Epithelial cell of esophagus (primary cell): ENCODE measurements at places on chromosomes 4 and X.

- DNase-seq, result peak; percentile 40
Observed at GRCh38 chrX:152915541-152916241, 17.8 kb downstream of the ZNF185 start.

DNA sequence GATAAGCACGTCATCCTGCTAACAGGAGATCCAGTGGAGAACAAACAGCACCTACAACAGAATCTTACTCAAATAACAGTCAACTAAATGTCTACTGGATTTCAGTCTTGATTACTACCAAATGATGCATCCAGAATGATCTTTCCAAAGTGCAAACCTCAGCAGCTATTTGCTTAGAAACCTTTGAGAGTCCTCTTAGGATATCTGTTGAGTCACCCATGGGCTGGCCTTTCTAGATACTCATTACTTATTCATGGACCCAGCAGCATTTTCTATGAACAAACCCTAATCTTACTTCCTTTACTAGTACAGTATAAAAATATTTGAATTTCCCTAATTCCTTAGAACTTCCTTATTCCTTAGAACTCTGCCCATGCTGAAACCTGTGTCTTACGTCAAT lies 118.5 kb upstream of the PABPC4L start:
- peak; percentile 72 for DNase-seq

DNA sequence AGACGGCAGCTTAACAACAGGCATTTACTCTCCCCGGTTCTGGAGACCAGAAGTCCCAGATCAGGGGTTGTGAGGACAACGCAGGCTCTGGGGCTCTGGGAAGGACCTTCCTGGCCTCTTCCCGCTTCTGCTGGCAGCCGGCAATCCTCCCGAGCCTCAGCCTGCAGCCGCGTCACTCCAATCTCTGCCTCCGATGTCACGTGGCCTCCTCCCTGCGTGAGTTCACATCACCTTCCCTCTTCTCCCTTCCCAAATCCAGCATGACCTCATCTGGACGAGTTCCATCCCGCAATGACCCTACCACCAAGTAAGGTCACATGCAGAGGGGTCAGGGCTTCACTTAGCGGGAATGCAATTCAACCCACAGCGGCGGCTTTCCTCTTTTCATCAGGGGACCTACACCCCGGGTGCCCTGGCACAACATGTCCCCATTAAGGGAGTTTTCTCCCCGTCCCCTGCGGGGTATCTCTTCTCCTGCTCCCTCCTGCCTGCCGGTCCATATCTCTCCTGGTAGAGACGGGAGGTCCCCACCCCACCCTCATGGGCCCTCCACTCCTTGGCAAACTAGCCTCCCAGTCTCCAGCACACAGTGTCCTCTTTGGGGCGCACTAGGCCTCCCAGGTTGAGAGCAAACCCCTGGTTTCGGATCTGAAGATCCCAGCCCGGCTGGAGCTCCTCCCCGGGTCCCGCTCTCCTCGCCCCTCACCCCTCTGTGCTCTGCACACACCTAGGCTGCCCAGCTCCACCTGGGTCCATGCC lies 25.5 kb downstream of the ABLIM2 start:
- DNase-seq, result no peak

- no peak for DNase-seq
Observed at GRCh38 chr4:47349326-47349725, 114.2 kb downstream of the COMMD8 start.

DNA sequence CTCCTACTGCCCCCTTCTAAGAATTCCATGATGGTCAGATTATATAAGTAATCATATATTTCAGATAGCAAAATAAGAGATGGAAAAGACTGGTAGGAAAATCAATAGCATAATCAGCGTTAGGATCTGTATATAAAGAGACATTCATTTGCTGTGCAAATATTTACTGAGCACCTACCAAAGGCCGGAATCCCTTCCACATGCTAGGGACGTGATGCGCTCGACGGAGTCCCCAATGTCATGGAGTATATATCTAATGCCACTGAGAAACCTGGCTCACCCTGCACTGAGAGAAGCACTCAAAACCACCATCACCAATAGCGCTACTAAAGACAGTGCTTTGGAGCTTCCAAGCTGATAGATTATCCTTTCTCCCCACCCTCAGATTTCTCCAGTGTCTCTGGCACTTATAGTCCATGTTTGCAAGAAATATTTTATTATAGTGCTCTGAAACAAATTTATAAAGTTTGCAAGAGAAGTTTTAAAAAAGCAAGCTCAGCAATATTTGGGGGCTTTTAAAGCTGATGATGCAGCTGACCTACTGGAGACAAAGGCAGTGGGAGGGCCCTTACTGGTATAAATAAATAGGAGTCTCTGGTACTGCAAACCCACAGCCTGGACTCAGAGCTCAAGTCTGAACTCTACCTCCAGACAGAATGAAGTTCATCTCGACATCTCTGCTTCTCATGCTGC lies at the start of gene CXCL13:
CXCL13 (plus strand) TSS at position 611 of the 693 bp plus-strand sequence; CDS start at position 657, 46 bp downstream.
- no peak for DNase-seq

DNA sequence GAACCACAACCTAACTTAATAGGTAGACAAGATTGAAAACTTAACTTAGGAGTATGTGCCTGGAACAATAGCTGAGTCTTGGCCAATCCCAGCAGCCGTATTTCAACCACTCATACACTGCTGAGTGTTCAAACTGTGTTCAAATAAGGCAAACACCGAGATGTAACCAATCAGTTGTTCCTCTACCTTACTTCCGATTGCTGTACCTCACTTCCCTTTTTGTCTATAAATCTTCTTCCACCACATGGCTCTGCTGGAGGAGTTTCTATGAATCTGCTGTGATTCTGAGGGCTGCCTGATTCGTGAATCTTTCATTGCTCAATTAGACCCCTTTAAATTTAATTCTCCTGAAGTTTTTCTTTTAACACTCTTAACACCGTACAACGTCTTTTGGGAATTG lies 108.0 kb downstream of the ANAPC4 start:
- DNase-seq, result no peak

- DNase-seq, result no peak
Observed at GRCh38 chrX:34657726-34658070, 613 bp upstream of the TMEM47 start.

GRCh38 chrX:150573702-150574101 lies 5.3 kb downstream of the MTM1 start:
- no peak for DNase-seq

DNA sequence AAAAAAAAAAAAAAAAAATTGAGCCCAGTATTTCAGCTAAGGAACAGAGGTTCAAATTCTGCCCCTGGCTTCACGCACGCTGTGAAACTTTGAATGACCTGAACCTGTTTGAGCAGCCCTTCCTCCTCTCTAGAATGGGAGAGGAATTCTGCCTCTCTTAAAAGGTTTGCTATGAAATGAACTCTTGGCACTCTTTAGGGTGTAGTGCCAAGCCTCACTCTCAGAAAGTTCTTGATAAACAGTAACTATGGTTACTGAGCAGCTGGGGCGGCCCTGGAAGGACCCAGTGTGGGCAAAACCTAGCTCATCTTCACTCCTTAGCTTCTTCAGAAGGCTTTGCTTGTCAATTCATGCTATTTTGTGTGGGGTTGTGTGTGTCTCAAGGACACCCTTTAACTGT lies 73.7 kb downstream of the GEMIN8 start:
- no peak for DNase-seq

- DNase-seq, result no peak
Observed at GRCh38 chr4:144948421-144948820, 149.6 kb downstream of the ANAPC10 start.

DNA sequence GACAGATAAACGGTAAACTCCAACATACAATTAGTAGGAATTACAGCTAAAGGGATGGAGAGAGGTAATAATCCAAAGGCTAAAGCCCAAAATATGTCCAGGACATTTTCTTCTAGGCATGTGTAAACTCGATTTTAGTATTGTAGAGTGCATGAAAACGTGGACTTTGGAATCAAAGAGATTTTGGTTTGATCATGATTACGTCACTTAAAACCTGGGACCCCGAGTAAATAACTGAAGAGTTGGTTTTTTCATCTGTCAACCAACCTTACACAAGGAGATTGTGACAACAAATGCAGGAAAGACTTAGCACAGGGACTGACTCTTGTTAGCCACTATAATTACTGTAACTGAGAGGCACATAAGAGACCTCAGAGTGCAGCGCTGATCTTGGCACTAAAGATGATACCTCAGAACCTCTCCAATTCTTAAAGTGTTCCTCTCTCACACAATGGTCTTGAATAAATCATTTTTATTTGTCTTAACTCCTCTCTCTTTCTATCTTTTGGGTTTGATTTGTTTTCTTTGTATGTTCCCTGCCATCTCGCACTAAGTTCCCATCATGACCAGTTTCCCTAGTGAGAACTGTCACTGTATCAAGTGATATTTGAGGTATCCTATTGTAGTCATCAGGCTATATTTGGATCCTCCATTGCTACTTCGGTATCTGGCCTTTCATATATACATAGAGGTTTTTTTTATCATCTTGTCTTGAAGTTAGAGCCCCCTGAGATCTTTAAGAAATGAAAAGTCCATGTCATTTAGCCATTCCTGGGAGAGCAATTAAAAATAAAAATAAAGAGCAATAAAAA lies 32.2 kb upstream of the MSL3 start:
- DNase-seq, result no peak
